ENCODE measurements at places on chromosomes 4 and X.
A peak's percentile ranks its signal among the peaks of the same experiment; 100 is the strongest.

DNA sequence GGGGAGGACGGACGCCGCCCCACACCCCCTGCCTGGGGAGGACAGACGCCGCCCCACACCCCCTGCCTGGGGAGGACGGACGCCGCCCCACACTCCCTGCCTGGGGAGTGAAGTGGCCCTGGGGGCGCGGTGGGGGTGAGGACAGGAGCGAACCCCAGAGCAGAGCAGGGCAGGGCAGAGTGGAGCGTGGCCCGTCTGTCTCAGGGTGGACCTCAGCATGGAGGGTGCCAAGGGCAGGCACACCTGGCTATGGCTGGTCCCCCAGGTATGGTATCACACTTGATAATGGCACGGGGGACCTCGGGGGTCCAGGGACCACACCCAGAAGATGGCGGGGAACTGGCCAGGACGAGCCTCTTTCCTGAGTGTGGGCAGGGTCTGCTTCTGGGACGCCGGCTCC is 9.6 kb downstream of the LRPAP1 start:
- H3K36me3 ChIP-seq = peaks cover 22% of the 10 kb centered on the region
- H3K27me3 ChIP-seq = no peaks in the 10 kb centered on the region
- no peak for DNase-seq
- H3K4me1 ChIP-seq = no peaks in the 10 kb centered on the region
- H3K27ac ChIP-seq = no peak overlapping the region

- no peak overlapping the region for H3K27ac ChIP-seq
- H3K36me3 ChIP-seq = peaks cover 45% of the 10 kb centered on the region
- H3K27me3 ChIP-seq = no peaks in the 10 kb centered on the region
- H3K4me1 ChIP-seq = no peaks in the 10 kb centered on the region
- no peak overlapping the region for H3K4me3 ChIP-seq
Measured at GRCh38 chr4:17624821-17625220, 10.4 kb downstream of the MED28 start.

DNA sequence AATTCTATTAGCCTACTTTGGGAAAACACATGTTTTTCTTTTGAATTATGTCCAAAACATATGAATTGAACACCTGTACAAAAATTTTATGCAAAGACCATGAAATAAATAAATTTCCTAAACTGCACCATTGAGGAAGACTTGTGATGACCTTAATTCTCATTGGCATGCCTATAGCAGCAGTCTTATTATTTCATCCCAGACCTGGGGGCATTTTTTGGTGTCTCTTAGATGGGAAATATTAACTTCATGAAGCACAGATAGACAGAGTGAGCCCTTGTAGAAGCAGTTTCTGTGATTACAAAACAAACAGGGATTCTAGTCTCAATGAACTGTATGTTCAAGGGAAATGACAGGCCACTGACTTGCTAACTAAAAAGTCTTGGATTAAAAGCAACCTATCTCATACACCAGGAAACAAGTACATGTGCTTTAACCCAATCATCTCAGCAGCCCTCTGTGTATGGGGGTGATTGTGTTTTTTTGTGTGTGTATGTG is 32.0 kb upstream of the HPGD start:
- H3K36me3 ChIP-seq = no peaks in the 10 kb centered on the region
- H3K27ac ChIP-seq = no peak overlapping the region
- DNase-seq = no peak
- no peaks in the 10 kb centered on the region for H3K4me1 ChIP-seq

GRCh38 chr4:38154681-38155588 is 194.7 kb downstream of the PTTG2 start:
- no peak overlapping the region for H3K4me3 ChIP-seq
- H3K27ac ChIP-seq = peak overlapping the region; percentile 91
- peak; percentile 84 for DNase-seq
- no peaks in the 10 kb centered on the region for H3K27me3 ChIP-seq

DNA sequence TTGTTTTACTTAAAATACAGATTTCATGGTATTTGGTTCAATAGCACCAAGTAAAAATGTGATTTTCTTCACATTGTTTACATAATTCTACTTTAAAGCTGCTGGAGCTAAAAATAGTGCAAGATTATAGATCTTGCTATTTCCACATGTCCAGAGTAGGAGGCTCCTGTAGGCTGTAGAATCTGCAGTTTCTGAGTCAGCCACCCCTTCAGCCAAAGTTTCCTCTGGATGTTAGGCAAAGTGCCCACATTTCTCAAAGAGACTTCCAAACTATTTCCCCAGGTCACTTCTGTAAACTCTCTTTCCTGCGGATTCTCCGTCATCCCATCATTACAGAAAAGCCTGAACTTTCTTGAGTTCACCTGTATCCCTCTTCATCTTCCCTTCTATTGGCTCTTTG is 342.5 kb upstream of the FSTL5 start:
- H3K27me3 ChIP-seq = no peaks in the 10 kb centered on the region
- no peak for DNase-seq
- H3K36me3 ChIP-seq = no peaks in the 10 kb centered on the region
- H3K27ac ChIP-seq = no peak overlapping the region

GRCh38 chr4:77124576-77124975 is 32.4 kb upstream of the CCNG2 start:
- H3K4me1 ChIP-seq = no peaks in the 10 kb centered on the region
- DNase-seq = no peak
- H3K27me3 ChIP-seq = no peaks in the 10 kb centered on the region
- no peak overlapping the region for H3K27ac ChIP-seq
- H3K4me3 ChIP-seq = no peak overlapping the region
- H3K36me3 ChIP-seq = no peaks in the 10 kb centered on the region

GRCh38 chrX:134406356-134407064 is 53.5 kb upstream of the HPRT1 start:
- H3K27me3 ChIP-seq = no peaks in the 10 kb centered on the region
- H3K4me1 ChIP-seq = no peaks in the 10 kb centered on the region
- peak; percentile 20 for DNase-seq

- H3K4me3 ChIP-seq = no peak overlapping the region
- H3K4me1 ChIP-seq = no peaks in the 10 kb centered on the region
- no peaks in the 10 kb centered on the region for H3K27me3 ChIP-seq
- no peak for DNase-seq
- H3K27ac ChIP-seq = no peak overlapping the region
Measured at GRCh38 chr4:100294356-100294755, 104.1 kb upstream of the DDIT4L start.

- peak; percentile 89 for DNase-seq
- no peaks in the 10 kb centered on the region for H3K36me3 ChIP-seq
- peaks cover 3% of the 10 kb centered on the region for H3K4me1 ChIP-seq
Measured at GRCh38 chr4:151362404-151363164, 37.2 kb upstream of the SH3D19 start.

DNA sequence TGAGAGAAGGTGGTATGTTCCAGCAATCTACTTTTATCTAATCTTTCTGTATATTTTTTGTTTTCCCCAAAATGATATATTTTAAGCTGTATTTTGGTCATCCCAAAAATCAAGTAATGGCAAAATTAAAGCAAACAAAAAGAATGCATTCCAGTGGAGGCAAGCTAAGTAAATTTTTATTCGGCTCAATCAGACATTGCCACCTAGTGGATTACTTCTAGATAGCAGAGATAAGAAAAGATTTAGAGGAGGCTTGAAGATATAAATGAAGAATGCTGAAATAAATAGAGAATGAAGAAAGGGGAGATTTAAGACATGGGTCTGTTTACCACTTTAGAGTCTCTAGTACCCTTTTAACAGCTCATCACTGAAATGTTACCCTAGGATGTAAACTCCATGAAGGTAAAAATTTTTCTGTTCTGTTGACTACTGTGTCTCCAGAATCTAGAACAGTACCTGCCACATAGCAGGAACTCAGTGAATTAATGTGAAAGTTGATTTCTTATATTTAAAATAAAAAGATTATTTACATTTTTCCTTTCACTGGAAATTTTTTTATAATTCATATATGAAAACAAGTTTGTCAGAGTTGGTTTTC is 110.9 kb upstream of the ANK2 start:
- no peak for DNase-seq
- H3K27ac ChIP-seq = no peak overlapping the region
- no peak overlapping the region for H3K4me3 ChIP-seq
- H3K36me3 ChIP-seq = no peaks in the 10 kb centered on the region
- H3K27me3 ChIP-seq = no peaks in the 10 kb centered on the region

GRCh38 chr4:138452826-138453225 is 210.7 kb upstream of the SLC7A11 start:
- H3K36me3 ChIP-seq = no peaks in the 10 kb centered on the region
- H3K4me1 ChIP-seq = no peaks in the 10 kb centered on the region
- H3K4me3 ChIP-seq = no peak overlapping the region
- no peak overlapping the region for H3K27ac ChIP-seq
- H3K27me3 ChIP-seq = no peaks in the 10 kb centered on the region
- DNase-seq = no peak

DNA sequence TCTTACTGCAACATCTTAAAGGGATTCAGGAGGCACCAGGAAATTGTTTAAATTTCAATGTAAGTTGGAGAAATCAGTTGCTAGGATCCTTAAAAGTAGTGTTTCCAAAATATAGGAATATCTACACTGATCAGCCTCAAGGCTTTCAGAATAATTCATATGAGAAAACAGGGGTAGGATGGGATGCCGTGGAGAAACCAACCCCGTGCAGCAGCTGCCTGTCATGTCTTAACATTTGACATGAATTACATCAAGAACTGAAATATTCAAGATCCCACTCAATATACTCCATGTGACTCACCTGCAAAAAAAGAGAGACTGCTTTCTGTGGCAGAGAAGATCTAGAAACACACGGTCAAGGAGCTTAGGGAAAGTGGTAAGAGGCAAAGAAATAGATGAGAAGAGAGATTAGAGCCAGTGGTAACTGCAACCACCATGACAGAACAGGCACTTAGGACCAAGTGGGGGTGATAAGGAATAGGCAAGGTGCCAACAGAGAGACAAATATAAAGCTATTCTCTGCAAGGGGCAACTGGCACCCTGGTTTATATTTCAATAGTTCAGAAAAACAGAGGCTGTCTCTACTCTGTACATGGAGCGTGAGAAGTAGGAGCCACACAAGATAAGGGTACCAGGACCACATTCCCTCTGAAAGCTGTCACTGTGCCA is 64.0 kb downstream of the SLC39A8 start:
- H3K27ac ChIP-seq = no peak overlapping the region
- no peaks in the 10 kb centered on the region for H3K27me3 ChIP-seq
- H3K4me3 ChIP-seq = no peak overlapping the region
- H3K36me3 ChIP-seq = no peaks in the 10 kb centered on the region

DNA sequence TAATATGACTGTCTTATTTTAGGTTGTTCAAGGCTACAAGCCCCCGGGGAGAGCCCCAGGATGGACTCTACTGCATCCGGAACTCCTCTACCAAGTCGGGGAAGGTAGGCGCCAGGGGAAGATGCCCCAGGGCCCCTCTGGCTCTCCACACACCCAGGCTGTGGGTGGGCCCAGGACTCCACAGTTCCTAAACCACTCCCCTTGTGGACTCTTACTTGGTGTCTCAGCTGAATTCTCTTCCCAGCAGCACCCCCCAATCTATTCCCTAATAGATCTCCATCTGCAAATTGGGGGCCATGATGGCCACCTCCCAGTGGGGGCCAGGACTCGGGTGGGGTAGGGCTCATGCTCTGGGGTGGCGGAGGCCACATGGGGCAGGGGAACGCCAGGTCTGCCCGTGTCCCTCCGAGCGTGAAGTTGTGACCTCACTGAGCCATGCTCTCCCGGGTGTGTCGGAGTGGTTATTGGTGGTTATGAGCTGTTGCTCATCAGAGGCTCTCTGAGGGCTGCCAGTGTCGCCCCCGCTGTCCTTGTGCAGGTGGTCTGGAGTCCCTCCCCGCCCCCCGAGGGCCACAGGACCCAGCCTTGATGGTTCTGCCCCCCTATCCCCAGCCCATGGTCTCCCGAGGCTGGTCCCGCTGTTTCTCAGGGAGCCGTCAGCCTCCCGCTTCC is 11.2 kb upstream of the ADD1 start:
- no peaks in the 10 kb centered on the region for H3K27me3 ChIP-seq
- H3K4me3 ChIP-seq = no peak overlapping the region
- no peaks in the 10 kb centered on the region for H3K4me1 ChIP-seq
- H3K36me3 ChIP-seq = peaks cover 12% of the 10 kb centered on the region
- no peak overlapping the region for H3K27ac ChIP-seq

- no peak for DNase-seq
- no peaks in the 10 kb centered on the region for H3K36me3 ChIP-seq
- no peaks in the 10 kb centered on the region for H3K27me3 ChIP-seq
- no peak overlapping the region for H3K4me3 ChIP-seq
Measured at GRCh38 chr4:170093973-170094535, 4.3 kb upstream of the AADAT start.

GRCh38 chr4:174553828-174554227 is 31.5 kb upstream of the HPGD start:
- no peak overlapping the region for H3K27ac ChIP-seq
- no peak for DNase-seq
- no peaks in the 10 kb centered on the region for H3K27me3 ChIP-seq

GRCh38 chr4:76745240-76745639 is 152.7 kb downstream of the SOWAHB start:
- H3K4me3 ChIP-seq = no peak overlapping the region
- no peaks in the 10 kb centered on the region for H3K36me3 ChIP-seq
- no peaks in the 10 kb centered on the region for H3K4me1 ChIP-seq
- H3K27me3 ChIP-seq = no peaks in the 10 kb centered on the region
- no peak for DNase-seq

DNA sequence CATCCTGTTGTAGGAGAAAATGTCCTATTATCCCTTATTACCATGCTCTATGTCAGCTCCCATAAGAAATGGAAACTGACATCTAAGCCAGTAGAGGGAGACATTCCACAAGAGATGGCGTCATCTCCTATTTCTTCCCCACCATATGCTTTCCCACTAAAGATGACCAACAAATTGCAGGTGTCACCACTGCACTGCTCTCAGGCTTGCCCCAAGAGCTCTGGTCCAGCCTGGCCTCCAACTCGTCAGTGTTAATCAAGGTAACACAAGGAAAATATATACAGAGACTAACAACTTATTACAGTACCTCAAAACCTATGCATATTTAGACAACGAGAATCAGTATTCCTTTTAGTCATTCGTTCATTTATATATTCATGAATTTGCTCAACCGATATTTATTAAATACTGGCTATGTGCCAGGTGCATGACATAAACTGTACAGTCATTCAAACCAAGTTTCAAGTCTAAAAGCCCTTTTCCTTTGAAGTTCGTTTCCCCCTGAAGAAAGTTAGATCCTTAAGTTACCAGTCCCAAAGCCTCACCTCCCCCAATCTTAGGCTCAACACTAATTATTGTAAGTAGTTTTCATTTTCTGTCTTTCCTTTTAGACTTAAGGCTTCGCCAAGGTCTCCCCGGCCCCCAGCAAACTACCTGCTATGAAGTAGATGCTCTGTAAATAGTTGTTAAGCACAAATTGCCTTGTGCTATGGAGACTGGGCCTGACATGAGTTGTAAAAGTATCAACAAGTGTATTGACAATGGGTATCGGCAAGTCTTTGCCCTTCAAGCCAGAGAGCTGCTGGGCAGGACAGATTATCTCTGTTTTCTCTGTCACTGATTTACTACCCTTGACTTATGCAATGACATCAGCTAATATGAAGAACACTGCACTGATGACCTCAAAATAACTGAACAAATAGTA is 3.1 kb upstream of the FGB start:
- H3K4me3 ChIP-seq = no peak overlapping the region
- no peak overlapping the region for H3K27ac ChIP-seq
- peak; percentile 22 for DNase-seq
- H3K36me3 ChIP-seq = no peaks in the 10 kb centered on the region

GRCh38 chr4:122588453-122589238 is 32.2 kb downstream of the IL21 start:
- H3K27me3 ChIP-seq = no peaks in the 10 kb centered on the region
- DNase-seq = no peak
- no peak overlapping the region for H3K4me3 ChIP-seq
- no peaks in the 10 kb centered on the region for H3K36me3 ChIP-seq
- H3K27ac ChIP-seq = no peak overlapping the region

GRCh38 chr4:42460043-42460442 is 62.8 kb downstream of the SHISA3 start:
- H3K4me1 ChIP-seq = no peaks in the 10 kb centered on the region
- H3K4me3 ChIP-seq = no peak overlapping the region
- no peaks in the 10 kb centered on the region for H3K36me3 ChIP-seq
- DNase-seq = no peak

Measured in colonic mucosa (tissue), 4 donors.